ENCODE measurements at places on chromosomes 4 and X.

- no peak for DNase-seq
Measured at GRCh38 chr4:76601791-76602190, 166.8 kb downstream of the SHROOM3 start.

- no peak for DNase-seq
Measured at GRCh38 chr4:46123913-46124755, at the start of gene GABRG1. Gene GABRG1, minus strand, starts transcription at chr4:46124054. Its CDS starts 141 bp downstream, at chr4:46123913.

DNA sequence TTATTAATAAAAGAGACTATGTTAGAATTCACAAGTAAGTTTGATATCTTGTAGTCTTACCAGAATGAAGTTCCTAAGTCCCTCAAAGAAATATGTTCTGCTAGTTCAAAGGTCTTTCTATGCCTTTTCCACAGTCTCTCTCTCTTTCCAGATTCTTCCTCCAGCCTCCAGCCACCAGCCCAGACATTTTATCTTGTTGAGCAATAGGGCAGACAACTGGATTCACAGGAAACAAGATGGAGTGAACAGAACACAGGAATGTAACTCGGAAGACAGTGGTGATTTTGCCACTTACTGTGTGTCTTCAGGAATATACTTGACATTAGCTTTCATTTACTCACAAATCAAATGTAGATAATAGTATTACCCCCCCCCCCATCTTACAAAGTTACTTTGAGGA, 17.1 kb upstream of the CPEB2 start:
- DNase-seq = no peak

GRCh38 chrX:111322231-111322855, 52.1 kb upstream of the CAPN6 start:
- no peak for DNase-seq

DNA sequence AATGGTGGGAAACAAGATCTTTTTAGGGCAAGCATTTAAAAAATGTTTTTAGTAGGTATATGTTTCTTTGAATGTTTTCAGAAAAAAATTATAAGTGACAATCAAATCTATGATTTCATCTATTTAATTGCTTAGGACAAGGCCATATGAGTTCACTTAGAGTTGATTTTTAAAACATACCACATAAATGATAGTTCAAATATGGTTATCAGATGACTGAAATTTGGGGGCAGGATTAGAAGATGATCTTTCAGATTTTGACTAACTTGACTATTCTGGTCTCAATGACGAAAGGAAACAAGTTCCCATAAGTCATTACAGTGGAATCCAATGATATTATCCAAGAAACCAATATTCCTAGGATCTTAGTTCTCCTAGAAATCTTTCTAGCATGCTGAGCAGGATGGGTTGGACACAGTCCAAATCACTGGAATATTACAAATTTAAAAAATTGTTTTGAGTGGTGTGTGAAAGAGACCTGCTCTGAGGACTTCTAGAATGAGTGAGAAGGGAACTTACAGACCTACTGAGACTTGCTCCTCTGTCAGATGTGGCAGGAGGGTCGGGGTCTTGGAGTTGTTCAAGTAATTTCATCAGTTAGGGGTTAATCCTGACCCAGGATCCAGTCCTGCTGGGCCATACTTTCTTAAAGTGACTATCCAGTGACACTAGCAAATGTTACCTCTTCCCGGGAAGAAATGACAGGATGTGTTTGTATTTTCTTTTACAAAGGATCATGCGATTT, 20.0 kb downstream of the RHOH start:
- DNase-seq = peak; percentile 53

GRCh38 chrX:134144231-134144630, 92.8 kb upstream of the CCDC160 start:
- peak; percentile 11 for DNase-seq

GRCh38 chr4:53815281-53815680, 224.0 kb upstream of the LNX1 start:
- no peak for DNase-seq

DNA sequence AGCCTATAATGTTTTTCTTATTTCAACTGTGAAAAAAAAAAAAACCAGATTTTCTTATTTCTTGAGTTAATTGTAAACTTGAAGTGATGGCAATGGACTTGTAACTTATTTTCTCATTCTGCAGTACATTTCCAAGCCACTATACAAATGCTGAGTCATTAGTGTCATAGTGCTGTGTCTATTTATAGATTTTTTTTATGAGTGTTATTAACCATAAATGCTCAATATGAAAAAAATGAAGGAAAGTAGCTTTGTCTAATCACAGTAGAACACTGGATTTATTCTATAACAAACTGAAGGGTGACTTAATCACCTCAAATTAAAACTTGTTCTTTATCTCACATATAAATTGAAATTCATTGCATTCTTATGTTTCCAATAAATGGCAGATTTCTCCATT, 718.6 kb downstream of the CCSER1 start:
- no peak for DNase-seq

- peak; percentile 42 for DNase-seq
Measured at GRCh38 chr4:99404595-99405287, 30.4 kb downstream of the ADH7 start.

- DNase-seq = no peak
Measured at GRCh38 chr4:156568484-156568883, 403.1 kb downstream of the PDGFC start.

GRCh38 chr4:149403081-149403480, 412.6 kb downstream of the IQCM start:
- no peak for DNase-seq

- DNase-seq = no peak
Measured at GRCh38 chr4:110359076-110359475, 116.9 kb upstream of the ENPEP start.

DNA sequence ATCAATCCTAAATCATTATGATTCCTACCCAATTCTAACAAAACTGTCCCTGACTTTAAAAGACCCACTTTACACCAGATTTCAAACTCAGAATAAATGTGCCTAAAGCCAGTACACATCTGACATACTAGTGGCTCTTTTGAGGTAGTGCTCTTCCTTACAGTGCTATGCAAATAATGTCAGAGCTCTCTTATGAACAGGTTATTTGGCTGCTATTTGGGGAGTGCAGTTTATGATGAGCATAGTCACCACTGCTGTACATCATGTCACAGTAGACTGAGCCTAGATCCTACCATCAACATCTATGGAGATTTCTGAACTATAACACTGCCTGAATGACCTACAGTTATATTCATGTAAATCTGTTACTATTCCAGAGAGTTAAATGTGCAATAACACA, 50.4 kb upstream of the PAGE5 start:
- no peak for DNase-seq

DNA sequence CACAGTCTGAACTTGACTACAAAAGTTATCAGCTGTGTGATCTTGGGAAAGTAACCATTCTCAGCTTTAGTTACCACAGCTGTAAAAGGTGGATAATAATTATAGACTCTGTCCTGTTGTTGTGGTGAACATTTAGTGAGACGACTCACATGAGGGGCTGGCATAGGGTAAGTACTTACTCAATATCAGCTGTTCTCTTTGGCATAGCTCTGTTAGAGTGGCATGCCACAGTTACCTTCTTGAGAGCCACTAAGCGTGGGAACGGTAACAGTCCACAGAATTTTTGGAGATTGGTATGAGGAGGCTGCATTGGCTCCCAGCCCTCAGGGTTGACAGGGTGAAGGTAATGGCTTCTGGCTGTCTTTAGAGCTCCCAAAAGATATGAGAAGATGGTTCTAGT, 13.2 kb upstream of the HAND2 start:
- no peak for DNase-seq

DNA sequence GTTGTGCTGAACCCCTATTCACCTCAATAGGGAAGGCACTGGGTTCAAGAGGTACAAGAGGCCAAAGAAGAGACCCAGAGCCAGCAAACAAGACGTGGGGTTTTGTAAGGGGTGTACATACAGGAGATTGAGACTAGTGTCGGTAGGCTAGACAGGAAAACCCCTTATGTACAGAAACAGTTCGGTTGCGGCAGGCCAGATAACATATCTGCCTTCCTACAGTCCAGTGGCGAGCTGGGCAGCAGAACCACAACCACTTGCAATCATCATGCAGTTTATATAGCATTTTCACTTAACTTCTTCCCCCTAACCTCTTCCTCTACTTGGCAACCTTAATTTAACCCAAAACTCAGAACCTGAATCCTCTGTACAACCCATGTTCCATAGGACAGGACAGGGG, 422.2 kb downstream of the PDHA2 start:
- no peak for DNase-seq

DNA sequence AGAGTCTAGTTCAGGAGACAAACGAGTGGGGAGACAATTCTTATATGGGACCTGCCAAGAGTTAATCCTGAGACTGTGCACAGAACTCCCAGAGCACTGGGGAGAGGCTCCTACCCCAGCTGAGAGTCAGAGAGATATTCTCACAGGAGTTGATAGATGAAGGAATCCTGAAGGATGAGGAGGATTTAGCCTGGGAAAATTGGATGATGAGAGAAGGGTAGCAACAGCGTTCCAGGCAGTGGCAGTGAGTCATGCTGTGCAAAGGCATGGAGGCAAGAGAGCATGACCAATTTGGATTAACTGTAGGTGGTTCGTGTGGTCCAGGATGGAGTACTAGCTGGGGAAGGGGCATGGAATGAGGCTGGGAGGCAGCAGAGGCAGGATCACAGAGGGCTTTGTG, 318.6 kb downstream of the LDB2 start:
- no peak for DNase-seq

DNA sequence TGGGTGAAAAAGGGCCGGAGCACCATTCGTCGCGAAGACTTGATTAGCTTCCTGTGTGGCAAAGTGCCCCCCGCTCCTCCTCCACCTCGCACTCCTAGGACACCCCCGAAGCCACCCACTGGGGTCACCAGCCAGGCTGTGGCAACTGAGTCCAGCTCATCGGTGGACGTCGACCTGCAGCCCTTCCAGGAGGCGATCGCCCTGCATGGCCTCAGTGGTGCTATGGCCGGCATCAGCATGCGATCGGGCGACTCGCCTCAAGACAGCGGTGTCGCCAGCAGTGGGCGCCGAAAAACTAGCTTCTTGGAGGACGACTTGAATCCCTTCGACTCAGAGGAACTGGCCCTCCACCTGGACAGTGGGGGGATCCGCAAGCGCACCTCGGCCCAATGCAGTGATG, 126.8 kb upstream of the CXorf66 start:
- DNase-seq = no peak

DNA sequence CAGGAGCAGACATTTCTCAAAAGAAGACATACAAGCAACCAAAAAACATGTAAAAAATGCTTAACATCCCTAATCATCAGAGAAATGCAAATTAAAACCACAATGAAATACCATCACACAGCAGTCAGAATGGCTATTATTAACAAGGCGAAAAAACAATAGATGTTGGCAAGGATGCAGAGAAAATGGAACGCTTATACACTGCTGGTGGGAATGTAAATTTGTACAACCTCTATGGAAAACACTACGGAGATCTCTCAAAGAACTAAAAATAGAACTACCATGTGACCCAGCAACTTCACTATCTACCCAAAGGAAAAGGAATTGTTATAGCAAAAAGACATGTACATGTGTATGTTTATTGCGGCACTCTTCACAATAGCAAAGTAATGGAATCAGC, 71.5 kb downstream of the PPP4R3C start:
- DNase-seq = no peak

GRCh38 chr4:35493977-35494376, 750.3 kb downstream of the ARAP2 start:
- no peak for DNase-seq
